ENCODE measurements at places on chromosomes 2 and 18. TPM values are rescaled to one million over a fixed set of nuclear protein-coding genes. Genes with fewer than 3 reads are reported as not detected.
A peak's percentile ranks its signal among the peaks of the same experiment; 100 is the strongest.

DNA sequence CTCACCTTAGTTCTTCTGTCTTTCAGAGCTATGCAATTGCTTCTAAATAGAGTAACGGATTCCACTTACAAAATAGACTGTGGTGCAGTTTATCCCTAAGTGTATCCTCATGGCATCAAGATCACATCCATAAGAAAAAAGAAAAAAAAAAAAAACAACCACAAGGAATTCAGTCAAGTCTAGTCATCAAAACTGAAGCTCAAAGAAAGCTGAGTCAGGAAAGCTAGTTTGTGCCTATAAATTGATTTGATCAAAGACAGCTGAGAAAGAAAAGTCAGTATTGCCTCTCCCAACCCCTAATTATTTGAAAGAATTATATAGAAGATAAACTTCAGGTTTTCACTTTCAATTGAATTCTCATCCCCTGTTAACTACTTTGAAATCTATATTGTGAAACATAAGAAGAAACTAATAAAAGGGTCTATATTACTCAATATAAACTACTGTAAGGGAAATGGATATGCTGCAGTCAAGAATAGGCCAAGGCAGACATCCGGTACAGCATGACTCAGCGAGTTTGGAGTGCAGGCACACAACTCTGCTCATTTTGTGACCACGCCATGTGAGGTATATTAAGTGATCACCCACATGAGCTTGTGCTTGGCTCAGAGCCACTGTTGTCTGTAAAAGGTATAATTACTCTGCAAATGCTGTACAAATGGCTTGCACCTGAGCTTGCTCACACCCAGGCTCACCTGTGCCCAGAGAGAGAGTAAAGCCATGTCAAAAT, 568.1 kb upstream of the CRIM1 start:
- no peak for DNase-seq

GRCh38 chr2:172970660-172971059, 105.0 kb upstream of the MAP3K20 start:
- no peak for DNase-seq

DNA sequence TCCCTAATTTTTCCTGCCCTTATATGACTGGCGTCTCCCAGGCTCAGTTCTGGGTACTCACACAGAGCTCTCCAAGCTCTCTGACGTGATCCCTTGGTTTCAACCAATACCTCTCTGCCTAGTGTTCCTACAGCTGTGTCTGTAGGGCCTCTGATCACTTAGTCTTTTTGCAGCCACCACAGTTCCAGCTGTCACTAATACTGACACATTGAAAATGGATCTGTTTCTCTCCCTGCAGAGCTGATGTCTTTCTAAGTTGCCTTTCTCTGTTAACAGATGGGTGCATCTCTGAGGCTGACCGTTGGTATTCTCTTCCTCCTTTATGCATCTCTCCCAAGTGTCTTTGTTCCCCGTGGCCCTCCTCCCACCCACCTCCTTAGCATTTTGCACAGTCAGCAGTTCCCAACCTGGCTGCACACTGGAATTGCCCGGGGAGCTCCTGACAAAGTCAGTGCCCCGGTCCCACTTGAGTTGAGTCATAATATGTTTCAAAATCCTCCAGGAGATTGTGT, 62.5 kb downstream of the CERS6 start:
- peak; percentile 34 for DNase-seq

- DNase-seq = no peak
These were observed 55.5 kb downstream of the RPIA start for GRCh38 chr2:88746929-88747490.

GRCh38 chr2:127138281-127138680, 31.3 kb upstream of the BIN1 start:
- no peak for DNase-seq

DNA sequence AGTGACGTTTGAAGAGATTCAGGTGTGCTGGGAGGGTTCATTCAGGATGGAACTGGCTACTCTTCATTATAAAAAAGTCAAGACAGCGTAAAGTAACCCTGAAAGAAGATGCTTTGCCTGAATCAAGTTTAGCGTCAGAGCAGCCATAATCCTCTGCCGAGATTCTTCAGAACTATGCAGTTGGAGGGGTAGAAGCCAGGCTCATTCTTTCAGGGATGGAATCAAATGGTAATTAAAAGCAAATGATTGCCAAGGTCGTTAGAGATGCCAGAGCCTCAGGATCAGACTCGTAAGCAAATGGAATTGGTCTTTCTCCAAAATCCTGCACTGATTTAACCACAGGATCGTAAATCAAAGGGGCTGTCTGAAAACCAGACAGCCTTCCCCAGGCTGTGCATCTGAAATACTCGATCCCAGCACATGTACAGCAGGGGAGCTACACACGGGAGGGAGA, 21.9 kb downstream of the APCDD1 start:
- peak; percentile 37 for DNase-seq

GRCh38 chr2:43406651-43407279, 180.4 kb upstream of the ZFP36L2 start:
- no peak for DNase-seq

GRCh38 chr18:71370095-71370494, 1081.2 kb downstream of the SOCS6 start:
- DNase-seq = no peak

- no peak for DNase-seq
These were observed 1.9 kb upstream of the ESPNL start for GRCh38 chr2:238097988-238098871.

GRCh38 chr2:217218269-217219163, 358.7 kb upstream of the TNP1 start:
- DNase-seq = peak; percentile 87

DNA sequence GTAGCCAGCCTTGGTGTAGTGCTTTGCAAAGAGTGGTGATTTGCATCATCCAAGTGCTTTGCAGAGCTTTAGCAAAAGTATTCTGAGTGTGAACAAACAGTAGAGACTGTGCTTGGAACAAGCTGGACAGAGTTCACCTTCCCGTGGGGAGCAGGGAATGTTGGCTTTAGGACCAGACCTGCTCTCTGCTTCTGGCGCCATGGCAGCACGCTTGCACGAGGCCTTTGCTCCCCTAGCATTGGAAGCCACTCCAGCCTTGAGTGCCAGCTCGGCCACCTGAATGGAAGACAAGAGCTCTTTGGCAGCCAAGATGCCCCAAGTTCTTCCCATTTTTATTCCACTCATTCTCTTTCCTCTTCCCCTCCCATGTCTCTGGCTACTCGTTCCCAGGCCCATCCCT, 250.8 kb upstream of the OSR1 start:
- peak; percentile 13 for DNase-seq

DNA sequence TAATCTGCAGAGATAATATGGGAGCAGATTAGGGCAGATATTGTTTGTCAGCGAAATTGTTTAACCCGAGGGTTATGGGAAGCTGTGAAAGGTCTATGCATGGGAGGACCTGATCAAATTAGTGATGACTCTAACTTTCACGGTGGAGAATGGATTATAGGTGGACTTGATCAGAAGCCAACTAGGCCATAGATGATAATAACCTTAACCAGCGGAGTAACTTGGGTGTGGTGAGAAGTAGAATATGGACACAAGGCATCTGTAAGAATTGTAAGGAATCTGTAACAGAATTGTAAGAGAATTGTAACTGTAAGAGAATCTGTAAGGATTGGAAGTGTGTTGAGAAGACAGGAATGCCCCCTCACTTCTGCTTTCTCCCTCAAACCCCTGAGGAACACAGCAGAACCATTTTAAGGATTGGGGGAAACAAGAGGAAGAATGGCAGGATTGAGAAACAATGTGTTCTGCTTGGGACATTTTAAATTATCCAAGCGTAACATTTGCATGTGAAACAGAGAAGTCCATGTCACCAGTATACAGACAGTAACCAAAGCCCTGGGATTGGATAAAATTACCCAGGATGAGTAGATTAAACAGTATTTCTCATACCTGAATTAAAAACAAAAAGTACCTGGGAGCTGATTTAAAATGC, 14.9 kb upstream of the SLC39A10 start:
- DNase-seq = no peak

DNA sequence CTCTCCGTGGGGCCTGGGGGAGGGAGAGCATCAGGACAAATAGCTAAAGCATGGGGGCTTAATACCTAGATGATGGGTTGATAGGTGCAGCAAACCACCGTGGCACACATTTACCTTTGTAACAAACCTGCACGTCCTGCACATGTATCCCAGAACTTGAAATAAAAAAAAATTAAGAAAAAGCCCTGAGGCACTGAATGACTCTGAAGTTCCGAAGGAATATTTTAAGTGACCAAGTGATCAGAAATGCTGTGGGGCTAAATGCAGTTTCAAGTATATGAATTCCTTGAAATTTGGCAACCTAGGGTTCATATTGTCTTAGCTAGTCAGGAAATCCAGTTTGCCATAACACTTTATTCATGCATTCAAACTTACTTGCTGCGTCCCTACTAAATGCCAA, 127.5 kb downstream of the MC4R start:
- no peak for DNase-seq

DNA sequence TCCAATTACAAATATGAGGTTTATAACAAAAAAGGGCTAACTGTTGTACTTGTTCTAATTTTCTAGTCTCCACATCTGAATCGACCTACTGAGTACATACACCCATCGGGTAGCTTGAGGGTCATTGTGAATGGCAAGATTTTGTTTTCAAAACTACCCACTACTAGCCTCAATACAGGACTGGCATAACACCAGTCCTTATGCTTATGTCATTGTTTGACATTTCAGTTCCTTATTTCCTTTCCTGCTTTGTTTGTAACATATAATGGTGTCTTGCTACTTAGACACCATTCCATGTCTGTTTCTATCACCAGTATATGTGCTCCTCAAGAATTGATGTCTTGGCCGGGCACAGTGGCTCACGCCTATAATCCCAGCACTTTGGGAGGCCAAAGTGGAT, 86.0 kb downstream of the EPHA4 start:
- no peak for DNase-seq

- DNase-seq = peak; percentile 19
These were observed 127.6 kb upstream of the TWIST2 start for GRCh38 chr2:238720232-238720672.

DNA sequence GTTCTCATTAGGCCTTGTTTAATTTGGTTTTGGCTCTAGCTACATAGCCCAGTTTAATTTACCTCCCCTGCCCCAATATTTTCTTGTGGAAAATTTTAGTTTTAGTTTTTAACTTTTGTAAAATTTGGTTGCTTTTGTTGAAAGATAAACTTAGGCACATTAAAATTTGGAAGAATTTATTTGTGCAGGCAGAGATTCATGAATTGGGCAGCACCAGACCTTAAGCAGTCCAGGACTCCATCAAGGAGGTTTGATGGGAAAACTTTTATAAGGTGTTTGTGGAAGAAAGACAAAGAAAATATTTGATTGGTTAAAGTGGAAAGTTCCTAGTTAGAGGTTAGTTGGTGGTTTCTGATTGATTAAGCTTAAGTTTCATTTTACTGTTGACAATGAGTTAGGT, 16.4 kb upstream of the PNPT1 start:
- no peak for DNase-seq

DNA sequence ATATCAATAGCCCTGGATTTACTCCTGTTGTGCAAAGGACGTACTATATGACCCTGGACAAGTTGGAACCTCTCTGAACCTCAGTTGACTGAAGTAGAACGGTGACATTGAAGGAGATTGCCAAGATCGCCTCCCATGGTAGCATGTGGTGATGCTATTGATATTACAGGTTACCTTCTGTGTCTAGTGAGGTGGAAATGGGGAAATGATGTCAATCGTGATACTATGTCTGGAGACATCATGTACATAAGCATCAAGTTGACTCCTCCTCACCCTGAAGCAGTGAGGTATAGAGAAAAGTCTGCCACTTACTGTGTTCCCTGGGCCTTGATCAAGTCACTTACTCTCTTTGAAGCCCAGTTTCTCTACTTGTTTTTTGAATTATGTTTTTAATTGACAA, 93.9 kb downstream of the KLF7 start:
- DNase-seq = no peak

DNA sequence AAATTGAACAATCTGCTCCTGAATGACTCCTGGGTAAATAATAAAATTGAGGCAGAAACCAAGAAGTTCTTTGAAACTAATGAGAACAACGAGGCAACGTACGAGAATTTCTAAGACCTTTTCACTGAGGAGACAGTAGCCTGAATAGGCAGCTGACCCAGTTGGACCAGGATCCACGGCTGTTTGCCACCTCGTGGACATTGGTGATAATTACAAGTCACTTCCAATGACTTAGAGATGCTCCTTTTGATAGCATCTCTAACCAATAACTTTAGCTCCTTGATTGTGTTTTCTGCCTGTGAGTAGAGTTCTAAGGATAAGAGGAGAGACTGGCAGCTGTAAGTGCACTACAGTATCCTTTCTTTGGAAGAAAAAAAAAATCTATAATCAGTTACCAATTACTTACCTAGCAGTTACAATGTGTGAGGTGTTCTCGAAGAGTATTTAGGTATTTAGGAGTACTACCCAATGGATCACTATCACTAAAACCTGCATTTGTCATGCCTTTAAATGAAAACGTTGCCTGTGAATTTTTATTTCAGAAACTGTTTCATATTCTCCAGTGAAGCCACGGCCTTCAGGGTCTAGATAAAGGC, 31.3 kb upstream of the CNTNAP5 start:
- no peak for DNase-seq

DNA sequence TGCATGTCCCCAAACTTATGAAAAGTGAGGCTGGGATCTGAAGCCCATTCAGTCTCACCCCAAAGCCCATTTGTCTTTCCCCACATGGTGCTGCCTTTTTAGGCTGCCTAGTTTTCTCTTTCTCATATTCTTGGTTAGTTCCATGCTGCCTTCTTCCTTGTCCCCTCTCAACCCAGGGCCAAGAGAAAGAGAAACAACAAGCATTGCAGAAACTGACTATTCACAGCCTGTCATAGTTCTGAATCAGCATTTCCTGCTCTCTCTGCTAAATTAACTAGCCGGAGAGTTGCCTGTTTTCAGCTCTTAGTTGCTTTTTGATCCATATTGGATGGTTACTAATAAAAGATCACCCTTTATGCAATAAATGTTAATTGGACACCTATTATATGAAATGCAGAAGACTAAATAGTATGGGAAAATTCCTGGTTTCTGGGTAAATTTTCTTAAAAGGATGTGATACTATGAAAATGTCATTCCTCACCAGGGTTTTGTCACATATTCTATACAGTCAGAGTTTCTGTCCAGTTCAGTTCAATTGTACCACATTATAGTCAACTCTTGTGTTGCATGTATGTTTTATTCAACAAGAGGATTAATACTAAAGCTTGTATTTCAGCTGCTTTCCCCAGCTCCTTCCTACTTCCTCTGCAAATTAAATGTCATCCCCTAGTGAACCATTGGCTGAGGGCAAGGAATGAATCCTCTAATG, 246.5 kb downstream of the GALR1 start:
- no peak for DNase-seq

GRCh38 chr2:120881981-120882788, 146.5 kb downstream of the GLI2 start:
- DNase-seq = no peak

RGPD3 gene
- 0.18 TPM for total RNA-seq

PSMA8 gene
- total RNA-seq = not detected

NXPH2 gene
- not detected for total RNA-seq

QPCT gene
- 2.2 TPM for total RNA-seq

LGALSL gene
- total RNA-seq = 1.7 TPM

DNAH7 gene
- total RNA-seq = 0.36 TPM

PRSS56 gene
- not detected for total RNA-seq

AKAIN1 gene
- total RNA-seq = not detected

Data from IMR-90 (cell line).